ENCODE measurements at places on chromosomes 4 and X.
A peak's percentile ranks its signal among the peaks of the same experiment; 100 is the strongest.

DNA sequence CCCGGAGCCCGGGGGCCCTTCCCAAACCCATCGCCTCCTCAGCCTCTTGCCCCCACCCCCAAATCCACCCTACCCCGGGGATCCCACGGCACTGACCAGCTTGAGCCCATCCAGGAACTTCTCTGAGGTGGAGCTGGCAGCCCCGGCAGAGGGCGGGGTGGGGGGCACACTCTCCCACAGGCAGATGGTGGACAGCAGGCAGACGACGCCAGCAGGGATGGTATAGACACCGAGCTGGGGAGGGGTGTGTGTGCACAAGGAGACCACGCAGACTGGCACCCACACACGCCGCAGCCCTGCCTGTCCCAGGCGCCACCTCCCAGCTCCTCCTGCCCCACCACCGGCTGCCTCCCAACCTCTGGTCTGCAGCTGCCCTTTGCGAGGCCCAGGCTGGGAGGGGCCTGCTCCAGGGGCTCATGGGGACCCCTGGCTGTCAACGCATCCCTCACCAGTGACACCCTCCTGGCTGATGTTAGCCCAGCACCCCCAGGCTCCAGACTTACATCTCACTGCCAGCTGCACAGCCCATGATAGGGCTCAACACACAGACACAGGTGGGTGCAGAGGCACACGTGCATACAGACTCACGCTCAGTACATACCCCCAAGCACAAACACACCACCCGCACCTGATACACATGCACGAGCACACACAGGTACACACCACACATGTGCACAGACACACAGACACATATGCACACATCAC lies 4.2 kb downstream of the SLC49A3 start:
- DNase-seq: no peak

DNA sequence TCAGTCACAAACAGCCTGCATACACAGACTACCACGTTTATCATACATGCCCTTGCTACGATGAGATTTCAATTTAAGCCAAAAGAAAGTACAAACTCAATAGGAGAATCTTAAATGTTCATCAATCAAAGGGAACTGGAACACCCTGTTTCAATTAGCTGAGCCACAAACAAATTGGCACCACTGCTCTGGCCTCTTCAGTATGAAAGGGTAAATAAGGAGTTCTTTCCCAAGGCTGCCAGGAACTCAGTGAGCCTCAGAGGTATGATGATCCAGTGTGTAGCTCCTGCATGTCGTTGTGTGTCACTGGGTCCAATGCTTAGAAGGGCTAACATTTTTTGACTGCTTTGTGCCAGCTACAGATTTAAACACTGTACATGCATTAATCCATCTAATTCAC lies 5.4 kb downstream of the RNF150 start:
- DNase-seq: no peak

- DNase-seq: no peak
Observed at GRCh38 chr4:182695842-182696241, 221.3 kb downstream of the DCTD start.

DNA sequence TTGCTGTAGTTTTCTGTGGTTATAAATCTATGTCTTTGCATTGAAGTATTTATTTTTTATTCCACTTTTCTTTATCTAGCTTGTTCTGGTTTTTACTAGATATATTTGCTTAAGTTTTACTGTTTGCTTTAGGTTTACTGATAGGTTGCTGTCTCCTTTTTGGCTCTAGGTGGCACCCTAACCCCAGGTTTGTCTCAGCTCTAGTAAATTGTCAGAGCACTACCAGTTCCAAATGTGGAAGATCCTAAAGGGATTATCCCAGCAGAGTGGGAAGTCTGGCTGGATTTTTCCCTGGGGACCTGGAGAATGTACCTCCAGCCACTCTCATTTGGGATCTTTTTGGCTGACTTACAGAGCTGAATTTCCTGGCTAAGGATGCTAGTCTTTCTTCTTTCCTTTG lies 106.1 kb downstream of the PBDC1 start:
- peak; percentile 58 for DNase-seq

GRCh38 chrX:66680451-66680850 lies 41.6 kb upstream of the EDA2R start:
- no peak for DNase-seq

GRCh38 chr4:156298230-156298629 lies 344.6 kb upstream of the CTSO start:
- no peak for DNase-seq

- DNase-seq: no peak
Observed at GRCh38 chrX:24553011-24553410, 87.9 kb downstream of the PDK3 start.

- DNase-seq: no peak
Observed at GRCh38 chr4:3790006-3790561, 23.9 kb downstream of the ADRA2C start.

DNA sequence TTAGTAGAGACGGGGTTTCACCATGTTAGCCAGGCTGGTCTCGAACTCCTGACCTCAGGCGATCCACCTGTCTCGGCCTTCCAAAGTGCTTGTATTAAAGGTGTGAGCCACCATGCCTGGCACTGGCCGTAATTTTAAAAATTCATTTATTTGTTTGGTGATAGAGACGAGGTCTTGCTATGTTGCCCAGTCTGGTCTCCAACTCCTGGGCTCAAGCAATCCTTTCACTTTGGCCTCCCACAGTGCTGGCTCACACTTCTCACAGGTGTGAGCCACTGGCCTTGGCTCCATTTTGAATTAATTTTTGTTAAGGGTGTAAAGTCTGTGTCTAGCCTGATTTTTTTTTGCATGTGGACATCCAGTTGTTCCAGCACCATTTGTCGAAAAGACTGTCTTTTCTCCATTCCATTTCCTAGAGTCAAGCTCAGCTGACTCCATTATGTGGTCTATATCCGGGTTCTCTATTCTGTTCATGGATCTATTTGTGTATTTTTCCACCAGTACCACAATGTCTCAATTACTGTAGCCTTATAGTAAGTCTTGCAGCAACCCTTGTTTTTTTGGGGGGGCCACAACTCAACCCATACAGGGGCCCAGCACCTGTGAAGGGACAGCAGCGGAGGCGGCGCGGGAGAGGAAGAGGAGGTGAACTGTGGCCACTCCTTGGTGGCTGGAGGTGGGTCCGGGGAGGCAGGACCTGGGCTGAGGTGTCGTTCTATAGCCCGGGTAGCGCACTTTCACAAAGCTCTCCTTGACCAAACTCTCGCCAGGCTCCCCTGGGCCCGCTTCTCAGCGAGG lies 1.5 kb upstream of the NSD2 start:
- no peak for DNase-seq

DNA sequence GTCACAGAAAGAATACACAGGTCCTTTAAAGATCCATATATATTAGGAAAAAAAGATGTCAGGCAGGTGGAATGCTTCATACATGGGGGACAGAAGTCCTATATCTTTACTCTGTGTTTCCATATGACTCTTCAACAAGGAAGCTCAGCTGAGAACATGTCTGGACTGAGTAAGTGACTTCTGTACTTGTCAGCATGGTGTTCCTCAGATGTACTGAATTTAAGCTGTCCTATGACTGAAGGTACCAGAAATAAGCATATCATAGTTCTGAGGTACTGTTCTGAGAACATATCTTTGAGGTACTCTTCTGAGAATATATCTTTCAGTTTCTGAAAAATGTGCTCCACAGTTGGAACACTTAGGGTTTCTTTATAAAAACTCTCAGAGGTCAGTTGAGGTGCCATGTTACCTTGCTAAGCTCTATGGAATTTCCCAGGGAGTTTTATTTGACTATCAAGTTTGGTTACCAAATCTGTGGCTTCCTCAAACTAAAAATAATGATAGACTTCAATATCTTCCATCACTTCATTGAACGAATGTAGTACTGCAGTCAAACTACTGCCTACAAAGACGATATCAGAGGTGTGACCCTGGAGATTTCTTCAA lies 597.2 kb upstream of the GNPDA2 start:
- DNase-seq: no peak

- no peak for DNase-seq
Observed at GRCh38 chr4:68909385-68909784, 42.2 kb downstream of the UGT2A3 start.

DNA sequence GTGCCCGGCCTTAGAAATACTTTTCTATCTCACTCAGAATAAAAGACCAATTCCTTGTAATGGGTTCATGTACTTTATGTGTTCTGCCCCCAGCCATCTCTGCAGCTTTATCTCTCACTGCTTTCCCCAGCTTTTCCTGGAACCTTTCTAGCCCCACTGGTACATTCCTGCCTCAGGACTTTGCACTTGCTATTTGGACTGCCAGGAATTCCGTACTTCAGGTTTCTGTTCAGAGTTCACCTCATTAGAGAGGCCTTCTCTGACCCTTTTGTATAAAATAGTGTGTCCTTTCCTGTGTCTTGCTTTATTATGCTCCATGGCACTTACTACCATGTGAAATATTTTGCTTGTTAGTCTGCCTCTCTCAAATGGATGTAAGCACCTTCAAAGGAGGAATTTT lies 112.5 kb downstream of the PDLIM5 start:
- no peak for DNase-seq

- DNase-seq: peak; percentile 86
Observed at GRCh38 chr4:174198828-174199227, 84.6 kb downstream of the FBXO8 start.

DNA sequence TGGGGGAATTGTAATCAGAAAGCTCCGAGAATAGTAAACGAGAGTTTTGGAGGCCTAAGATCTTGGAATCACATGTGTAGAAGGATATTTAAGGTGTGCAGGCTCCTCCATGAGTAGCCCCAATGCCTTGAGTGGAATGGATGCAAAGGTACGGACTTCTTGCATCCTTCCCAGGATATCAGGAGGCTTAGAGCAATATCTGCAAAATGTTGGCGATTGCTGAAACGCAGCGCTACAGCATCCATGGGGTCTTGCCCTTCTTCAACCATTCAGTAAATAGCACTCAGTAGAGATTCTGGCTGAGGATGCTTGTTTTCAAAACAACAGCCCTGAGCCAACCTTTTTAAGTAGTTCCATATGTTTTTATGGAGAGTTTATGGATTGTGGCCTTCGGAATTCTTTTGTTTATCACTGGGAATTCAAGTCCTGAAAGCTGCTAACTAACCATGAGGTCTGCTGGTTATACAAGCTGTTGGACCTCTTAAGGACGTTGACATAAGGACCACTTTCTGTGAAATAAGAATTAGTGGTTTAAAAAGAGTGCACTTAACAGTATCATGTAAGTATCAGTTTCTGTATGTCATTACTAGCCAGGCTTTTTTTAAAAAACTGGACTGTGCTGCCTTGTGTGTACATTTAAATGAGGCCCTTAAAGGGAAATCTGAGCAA lies 228.8 kb upstream of the PGRMC2 start:
- DNase-seq: no peak

GRCh38 chrX:68183612-68184214 lies 249.6 kb downstream of the OPHN1 start:
- peak; percentile 21 for DNase-seq

GRCh38 chr4:4437798-4438470 lies 51.0 kb downstream of the NSG1 start:
- DNase-seq: no peak

GRCh38 chr4:41325901-41326300 lies 69.2 kb downstream of the UCHL1 start:
- no peak for DNase-seq

Measured in SK-N-DZ (cell line).